Colonic mucosa (tissue), 4 donors: ENCODE measurements at places on chromosomes 16 and 17. TPM values are rescaled to one million over a fixed set of nuclear protein-coding genes. Genes with fewer than 3 reads are reported as not detected.

DNA sequence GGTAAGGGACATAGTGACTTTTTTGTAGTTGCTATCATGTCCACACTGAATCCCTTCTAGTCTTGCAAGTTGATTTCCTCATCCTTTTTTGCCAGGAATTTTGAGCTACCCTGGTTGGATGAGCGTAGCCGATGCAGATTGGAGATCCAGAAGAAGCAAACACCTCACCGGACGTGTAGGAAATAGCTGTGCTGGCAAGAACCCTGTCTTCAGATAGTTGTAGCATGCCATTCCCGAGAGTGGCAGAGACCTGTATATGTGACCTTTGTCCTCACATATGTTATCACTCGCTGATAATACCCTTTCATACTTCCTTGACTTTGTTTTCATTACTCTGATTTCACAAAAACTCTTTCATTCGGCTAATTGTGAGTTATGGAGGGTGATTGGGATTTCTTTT lies 6.2 kb upstream of the CASC3 start:
- peak; percentile 57 for DNase-seq
- H3K27me3 ChIP-seq, result no peaks in the 10 kb centered on the region
- peaks cover 7% of the 10 kb centered on the region for H3K36me3 ChIP-seq
- H3K4me3 ChIP-seq, result no peak overlapping the region
- peaks cover 3% of the 10 kb centered on the region for H3K4me1 ChIP-seq

GRCh38 chr16:5205361-5206040 lies 107.9 kb upstream of the EEF2KMT start:
- no peak for DNase-seq
- no peaks in the 10 kb centered on the region for H3K27me3 ChIP-seq
- H3K4me3 ChIP-seq, result no peak overlapping the region
- H3K27ac ChIP-seq, result no peak overlapping the region
- H3K36me3 ChIP-seq, result no peaks in the 10 kb centered on the region
- H3K4me1 ChIP-seq, result no peaks in the 10 kb centered on the region

DNA sequence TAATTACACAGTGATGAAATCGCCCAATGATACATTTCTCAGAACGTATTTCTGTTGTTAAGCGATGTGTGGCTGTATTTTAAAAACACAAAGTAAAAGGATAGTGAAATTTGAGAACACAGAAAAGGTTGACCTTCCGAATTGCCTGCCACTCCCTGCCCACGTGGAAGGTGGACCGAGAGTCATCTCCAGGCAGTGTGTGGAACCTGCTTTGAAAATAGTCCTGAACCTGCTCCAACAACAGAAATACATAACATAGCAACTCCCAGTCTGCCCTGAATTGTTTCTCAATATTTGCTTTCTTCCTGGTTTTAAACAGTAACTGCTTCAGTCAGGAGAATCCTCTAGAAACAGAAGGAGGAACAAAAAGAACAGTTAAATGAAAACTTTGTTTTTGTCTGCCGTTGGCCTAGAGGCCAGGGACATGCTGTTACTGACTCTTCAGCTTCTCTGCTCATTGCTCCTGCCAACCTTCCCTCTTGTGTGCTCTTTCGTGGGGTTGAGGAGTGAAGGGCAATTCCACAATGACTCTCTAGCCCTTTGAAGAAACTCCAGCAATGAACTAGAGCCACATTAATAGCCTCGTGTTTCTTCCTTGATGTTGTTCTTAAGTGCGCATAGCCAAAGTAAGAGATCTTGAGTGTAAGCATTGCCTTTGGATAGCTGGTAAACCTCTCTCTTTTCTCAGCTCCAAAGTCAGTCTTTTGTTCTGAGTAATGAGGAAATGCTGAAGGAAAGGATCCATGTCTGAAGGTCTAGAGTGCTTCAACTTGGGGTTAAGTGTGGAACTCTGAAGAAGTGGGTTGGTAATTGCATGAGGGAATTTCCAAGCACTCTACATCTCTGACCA lies 452.5 kb upstream of the CCL2 start:
- H3K36me3 ChIP-seq, result no peaks in the 10 kb centered on the region
- no peak overlapping the region for H3K4me3 ChIP-seq
- no peaks in the 10 kb centered on the region for H3K27me3 ChIP-seq
- no peak for DNase-seq

GRCh38 chr16:13350000-13350399 lies 448.6 kb downstream of the SHISA9 start:
- no peak overlapping the region for H3K4me3 ChIP-seq
- DNase-seq, result no peak
- H3K27me3 ChIP-seq, result no peaks in the 10 kb centered on the region
- H3K27ac ChIP-seq, result no peak overlapping the region
- no peaks in the 10 kb centered on the region for H3K4me1 ChIP-seq
- H3K36me3 ChIP-seq, result no peaks in the 10 kb centered on the region

DNA sequence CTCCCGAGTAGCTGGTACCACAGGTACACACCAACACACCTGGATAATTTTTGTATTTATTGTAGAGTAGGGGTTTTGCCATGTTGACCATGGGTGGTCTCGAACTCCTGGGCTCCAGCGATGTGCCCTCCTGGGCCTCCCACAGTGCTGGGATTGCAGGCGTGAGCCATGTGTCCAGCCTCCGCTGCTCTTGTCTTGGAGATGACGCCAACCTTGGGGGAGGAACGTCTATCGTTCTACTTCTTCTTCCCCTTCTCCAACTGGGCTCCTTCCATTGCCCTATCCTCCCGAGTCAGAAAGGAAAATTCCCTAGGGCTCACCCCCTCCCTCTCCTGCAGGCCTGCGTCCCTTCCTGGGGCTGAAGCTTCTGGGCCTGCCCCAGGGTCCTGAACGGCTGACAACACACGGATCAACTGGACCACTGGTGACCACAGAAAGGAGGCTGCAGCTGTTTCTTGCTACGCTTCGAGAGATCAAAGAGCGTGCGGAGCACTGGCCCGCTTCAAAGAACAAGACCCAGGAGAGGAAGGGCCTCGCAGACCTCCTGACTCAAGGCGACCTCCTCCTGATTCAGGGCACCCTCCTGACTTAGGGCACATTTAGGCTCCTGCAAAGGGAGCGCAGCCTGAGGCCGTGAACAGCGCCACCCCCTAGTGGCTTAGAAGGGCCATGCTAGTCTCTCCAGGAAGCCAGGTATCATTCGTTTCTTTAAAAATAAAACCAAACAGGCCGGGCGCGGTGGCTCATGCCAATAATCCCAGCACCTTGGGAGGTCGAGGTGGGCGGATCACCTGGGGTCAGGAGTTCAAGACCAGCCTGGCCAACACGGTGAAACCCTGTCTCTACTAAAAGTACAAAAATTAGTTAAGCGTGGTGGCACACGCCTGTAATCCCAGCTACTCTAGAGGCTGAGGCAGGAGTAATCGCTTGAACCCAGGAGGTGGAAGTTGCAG lies 48.5 kb upstream of the HELZ start:
- no peaks in the 10 kb centered on the region for H3K36me3 ChIP-seq
- H3K4me1 ChIP-seq, result no peaks in the 10 kb centered on the region
- DNase-seq, result peak; percentile 64
- H3K4me3 ChIP-seq, result peak overlapping the region; percentile 13
- no peaks in the 10 kb centered on the region for H3K27me3 ChIP-seq
- H3K27ac ChIP-seq, result no peak overlapping the region

DNA sequence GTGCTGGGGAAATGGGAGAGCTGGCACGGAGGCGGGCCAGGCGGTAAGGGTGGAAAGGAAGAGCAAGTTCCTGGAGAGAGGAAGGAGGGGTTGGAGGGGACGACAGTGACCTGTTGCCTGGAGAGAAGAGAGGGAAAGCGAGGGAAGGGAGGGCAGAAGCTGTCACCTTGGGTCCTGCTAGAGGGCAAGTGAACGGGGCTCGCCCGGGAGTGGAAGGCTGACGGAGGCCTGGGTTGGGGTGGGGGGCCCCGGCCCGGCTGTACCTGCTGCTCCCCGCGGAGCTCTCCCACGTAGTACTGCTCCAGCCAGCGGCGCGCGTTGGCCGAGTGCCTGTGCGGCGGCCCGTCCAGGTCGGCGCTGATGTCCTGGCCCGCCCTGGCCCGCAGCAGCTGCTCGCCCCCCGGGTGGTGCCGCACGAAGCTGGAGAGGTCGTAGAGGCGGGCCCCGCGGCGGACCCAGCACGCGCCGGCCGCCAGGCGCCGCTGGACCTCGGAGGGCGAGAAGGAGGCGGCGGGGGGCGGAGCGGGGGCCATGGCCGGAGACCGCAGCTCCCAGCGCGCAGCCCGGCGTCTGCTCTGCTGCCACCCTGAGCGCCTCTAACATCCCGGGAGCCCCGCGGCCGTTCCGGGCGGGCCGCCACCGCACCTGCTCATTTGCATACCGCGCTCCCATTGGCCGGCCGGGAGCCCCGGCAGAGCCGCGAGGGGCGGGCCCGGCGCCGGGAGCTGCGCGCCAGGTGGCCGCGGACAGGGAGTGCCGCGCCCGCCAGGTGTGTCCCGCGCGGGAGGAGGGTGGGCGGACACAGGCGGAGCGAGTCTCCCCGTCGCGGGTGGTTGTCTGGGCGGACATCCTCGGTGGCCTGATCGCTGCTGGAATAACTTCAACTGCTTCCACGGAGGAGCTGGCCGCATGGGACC lies at the start of gene FA2H:
Gene FA2H, minus strand, starts transcription at position 598 of the 917 bp plus-strand sequence. Its CDS starts 65 bp downstream, at position 533.
- peak within 1 kb of the TSS; percentile 71 for H3K4me3 ChIP-seq
- H3K27me3 ChIP-seq, result peaks cover 7% of the 10 kb centered on the region
- H3K27ac ChIP-seq, result peak within 1 kb of the TSS; percentile 90
- H3K36me3 ChIP-seq, result no peaks in the 10 kb centered on the region

GRCh38 chr17:6823011-6823442 lies 8.5 kb downstream of the TEKT1 start:
- no peaks in the 10 kb centered on the region for H3K36me3 ChIP-seq
- H3K27me3 ChIP-seq, result no peaks in the 10 kb centered on the region
- H3K4me1 ChIP-seq, result no peaks in the 10 kb centered on the region

DNA sequence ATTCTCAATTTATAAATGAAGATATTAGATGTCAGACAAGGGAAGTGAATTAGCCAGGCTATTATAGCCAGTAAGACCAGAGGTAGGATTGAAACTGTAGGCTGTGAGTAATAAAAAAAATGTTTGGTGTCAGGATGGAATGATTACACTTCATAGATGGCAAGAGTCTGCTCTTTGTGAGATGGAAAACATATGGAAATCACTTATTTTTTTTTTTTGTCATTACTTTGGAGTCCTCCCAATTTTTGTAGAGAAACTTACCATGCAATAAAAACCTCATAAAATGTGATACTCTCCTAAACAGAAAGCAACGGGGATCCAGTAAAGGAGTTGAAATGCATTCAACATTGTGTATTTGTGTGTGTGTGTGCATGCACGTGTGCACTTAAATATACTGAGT lies 532.7 kb upstream of the CDH8 start:
- H3K4me3 ChIP-seq, result no peak overlapping the region
- H3K27me3 ChIP-seq, result no peaks in the 10 kb centered on the region
- no peaks in the 10 kb centered on the region for H3K4me1 ChIP-seq
- no peak for DNase-seq
- H3K27ac ChIP-seq, result no peak overlapping the region

DNA sequence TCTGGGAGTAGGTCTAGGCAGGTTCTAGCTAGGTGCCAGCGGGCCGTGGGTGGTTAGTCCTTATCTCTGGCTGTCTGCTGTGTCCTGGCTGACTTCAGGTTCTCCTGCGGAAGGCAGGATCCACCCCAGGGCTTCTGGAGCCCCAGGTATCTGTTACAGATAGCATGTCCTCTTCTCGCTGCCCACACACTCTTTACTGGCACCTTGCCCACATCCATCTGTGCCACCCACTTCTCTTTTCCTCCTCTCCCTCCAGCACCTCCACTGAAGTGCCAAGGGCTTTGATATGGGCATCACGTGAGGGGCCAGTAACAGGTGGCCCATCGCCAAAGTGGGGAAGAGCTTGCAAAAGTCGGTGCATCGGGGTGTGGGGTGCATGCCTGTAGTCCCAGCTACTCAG lies 4.6 kb upstream of the MPP2 start:
- H3K4me3 ChIP-seq, result no peak overlapping the region
- H3K27ac ChIP-seq, result no peak overlapping the region
- peaks cover 27% of the 10 kb centered on the region for H3K27me3 ChIP-seq
- no peaks in the 10 kb centered on the region for H3K36me3 ChIP-seq
- H3K4me1 ChIP-seq, result peaks cover 4% of the 10 kb centered on the region

- no peaks in the 10 kb centered on the region for H3K4me1 ChIP-seq
- no peak overlapping the region for H3K4me3 ChIP-seq
- H3K27me3 ChIP-seq, result no peaks in the 10 kb centered on the region
Observed at GRCh38 chr16:24118126-24118821, 137.9 kb upstream of the CACNG3 start.

DNA sequence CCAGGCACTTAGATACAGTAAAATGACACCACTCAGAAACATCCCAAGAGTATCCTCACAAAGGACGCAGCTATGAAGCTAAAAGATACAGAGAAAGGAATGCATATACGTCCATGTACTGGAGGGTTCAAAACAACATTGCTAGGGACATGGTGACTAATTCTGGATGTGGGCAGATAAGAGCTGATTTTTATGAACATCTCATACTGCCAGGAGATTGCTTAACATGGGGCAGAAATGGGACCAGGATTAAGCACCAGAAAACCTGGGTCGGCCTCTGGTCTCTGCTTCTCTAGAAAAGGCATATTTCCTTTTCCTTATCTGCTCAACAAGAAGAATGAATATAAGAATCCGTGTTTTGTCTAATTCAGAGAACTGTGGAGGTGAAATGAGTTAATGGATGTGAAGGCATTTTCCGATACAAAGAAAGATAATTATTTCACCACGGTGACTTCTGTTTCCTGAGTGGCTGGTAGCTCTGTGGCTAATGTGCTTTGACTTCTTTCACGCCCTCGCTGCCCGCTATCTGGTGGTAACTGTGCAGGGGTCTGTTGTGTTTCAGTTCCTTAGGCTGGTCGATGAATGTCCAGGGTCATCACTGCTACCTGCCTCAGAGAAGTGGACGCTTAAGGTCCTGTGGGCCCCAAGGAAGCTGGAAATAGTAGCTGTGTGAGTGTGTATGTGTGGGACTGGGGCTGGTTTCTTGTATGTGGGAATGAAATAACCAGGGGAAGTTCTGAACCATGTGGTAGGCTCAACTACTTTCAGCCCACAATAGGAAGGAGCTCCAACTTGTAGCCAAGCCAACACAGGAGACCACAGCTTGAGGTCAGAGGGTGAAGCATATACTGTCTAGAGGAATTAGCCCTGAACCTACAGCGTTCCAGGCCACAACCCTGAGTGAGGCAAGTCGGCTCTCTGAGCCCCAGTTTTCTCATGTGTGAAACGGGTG lies 15.8 kb upstream of the CCL5 start:
- no peak overlapping the region for H3K4me3 ChIP-seq
- no peak overlapping the region for H3K27ac ChIP-seq
- no peaks in the 10 kb centered on the region for H3K4me1 ChIP-seq
- DNase-seq, result no peak
- H3K27me3 ChIP-seq, result no peaks in the 10 kb centered on the region
- no peaks in the 10 kb centered on the region for H3K36me3 ChIP-seq

DNA sequence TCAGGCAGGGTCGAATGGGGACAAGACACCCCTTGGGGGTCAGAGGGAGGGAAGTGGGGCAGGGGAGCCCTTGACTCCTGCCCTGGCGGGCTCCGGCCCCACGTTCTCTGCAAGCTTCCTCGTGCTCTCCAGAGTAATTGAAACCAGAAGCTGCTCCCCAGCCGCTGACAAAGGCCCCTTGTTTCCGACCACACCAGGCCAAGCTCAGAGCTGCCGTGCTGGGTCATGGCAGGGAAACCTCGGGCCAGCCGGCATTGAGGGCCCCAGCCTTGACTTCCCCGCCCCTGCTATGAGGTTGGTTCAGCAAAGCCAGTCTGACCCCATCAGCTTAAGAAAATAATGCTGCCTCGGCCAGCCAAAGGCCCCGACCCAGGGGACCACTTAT lies 43.3 kb downstream of the TIMM22 start:
- peak overlapping the region; percentile 45 for H3K27ac ChIP-seq
- H3K4me1 ChIP-seq, result no peaks in the 10 kb centered on the region
- H3K36me3 ChIP-seq, result no peaks in the 10 kb centered on the region
- H3K4me3 ChIP-seq, result no peak overlapping the region

The ZFPM1 gene
- total RNA-seq, result 6.6 TPM

The GCGR gene
- total RNA-seq, result not detected

The TPSAB1 gene
- 62.1 TPM for total RNA-seq

The ARSG gene
- total RNA-seq, result 0.24 TPM

The DDX52 gene
- 26.4 TPM for total RNA-seq

The ESRP2 gene
- total RNA-seq, result 119 TPM
